ENCODE measurements at places on chromosomes 12 and 14.

- DNase-seq, result no peak
These were observed 6.1 kb upstream of the KRT18 start for GRCh38 chr12:52942901-52943181.

DNA sequence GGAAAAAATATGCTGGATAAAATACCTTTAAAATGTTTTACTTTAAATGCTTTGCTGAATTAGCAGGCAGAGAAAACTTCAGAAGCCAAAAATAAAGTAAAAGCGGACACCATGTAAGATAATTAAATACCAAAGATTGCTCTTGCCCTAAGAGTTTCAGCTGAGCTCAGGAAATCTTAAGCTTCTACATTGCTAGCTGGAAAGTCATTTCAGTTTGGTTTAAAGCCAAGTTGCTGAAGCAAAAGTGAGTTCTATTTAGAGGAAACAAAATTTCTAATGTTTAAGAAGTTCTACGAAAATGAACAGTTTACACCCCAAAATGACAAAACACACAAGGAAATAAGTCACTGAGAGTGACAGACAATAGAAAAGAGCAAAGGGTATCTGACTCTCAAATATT, 310.0 kb downstream of the ADAMTS20 start:
- DNase-seq, result no peak

DNA sequence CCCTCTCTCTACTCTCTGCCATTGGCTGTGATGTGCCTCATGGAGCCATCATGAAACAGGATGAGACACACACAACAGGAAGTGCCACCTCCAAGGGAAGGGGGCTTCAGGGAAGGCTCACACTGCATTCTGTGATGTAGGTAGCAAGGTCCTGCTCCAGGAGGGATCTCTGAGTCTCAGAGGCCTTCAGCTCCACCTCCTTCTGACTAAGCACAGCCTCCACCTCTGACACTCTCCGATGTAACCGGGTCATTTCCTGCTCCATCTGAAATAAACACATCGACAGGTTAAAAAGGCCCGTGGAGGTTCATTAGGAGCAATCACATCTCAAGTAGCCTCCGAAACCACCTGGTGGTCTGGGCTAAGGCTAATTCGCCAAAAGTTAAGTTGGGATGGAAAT, 93.3 kb downstream of the CIT start:
- DNase-seq, result no peak

DNA sequence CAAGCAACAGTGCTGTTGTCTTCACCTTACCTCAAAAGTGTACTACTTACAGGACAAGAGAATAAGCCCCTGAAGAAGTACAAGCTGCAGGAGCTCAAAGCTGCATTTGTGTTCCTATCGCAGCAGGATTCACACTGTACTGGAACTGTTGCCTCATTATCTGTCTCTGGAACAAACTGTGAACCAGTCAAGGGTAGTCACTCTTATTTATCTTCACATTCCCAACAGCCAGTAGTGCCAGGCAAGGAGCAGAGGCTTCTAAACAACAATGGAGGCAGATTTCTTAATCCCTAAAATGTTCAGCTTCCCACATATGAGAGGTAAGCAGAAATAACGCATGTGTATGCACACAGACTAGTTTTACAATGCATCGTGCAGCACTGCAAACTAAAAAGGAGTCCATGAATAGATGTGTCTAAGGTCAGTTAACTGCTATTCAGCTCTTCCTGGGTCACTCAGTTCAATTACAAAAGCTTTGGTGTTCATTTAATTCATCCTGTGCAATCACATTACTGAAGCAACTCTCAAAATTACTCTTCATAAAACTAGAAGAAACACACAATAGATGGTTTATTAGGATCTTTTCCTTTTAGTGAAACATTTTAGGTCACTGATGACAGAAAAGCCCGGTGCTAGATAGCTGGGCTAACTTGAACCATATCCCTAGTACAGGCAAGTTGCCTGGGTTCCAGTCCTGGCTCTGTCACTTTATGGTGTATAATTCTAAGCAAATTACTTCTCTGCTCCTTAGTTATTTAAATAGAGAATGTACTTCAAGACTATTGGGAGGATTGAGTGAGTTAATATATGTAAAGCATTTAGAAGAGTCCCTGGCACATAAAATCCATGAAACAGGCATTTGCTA, 2.7 kb downstream of the APPL2 start:
- no peak for DNase-seq

DNA sequence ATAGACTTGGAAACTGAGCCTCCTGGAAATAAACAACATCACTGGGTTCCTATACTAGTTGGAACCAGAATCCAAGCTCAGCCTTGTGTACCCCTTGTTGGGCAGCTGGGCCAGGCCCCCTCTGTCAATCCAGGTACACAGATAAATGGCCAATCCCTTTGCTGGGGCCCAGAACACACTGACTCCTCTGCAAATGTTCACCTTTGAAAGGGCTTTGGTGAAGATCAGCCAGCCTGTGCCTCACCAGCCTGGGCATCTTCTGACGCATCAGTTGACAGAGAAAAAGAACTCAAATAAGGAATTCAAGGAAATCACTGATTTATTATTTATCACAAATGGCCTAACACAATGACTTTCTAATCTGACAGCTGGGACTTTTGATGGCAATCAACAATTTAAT, 1090.2 kb downstream of the BCL11B start:
- DNase-seq, result no peak

- no peak for DNase-seq
These were observed 59.7 kb downstream of the PRIMA1 start for GRCh38 chr14:93728651-93729016.

DNA sequence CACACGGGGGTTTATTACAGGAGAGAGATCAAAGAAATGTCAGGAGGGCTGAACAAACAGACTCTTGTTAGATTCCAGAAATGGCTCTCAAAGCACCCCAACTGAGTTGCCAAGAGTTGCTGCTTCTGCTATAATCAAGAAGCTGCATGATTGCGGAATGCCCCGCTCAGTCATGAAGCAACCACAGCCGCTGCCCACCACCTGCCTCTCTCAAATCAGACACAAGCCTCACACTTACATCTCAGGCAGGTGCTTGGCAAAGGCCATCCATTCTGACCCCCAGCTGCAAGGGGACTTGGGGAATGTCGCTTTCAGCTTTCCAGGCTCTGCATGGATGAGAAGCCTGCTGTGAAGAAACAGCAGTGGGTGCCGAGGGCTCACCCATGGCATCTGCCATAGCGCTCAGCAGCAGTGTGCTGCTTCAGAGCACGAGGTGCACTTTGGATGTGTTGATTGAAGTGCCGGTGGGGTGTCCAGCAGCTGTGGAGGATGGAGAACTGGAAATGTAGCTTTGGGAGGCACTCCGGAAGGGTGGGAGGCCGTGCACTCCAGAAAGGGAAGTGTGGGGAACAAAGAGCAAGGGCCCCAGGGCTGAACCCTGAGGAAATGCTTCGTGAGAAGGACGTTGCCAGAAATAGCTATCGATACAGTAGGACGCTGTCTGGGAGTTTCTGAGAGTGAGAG, 37.7 kb downstream of the LRRC74A start:
- DNase-seq, result no peak

GRCh38 chr12:62379026-62379722, 87.5 kb upstream of the MON2 start:
- DNase-seq, result no peak

GRCh38 chr12:14307004-14307403, 58.5 kb upstream of the ATF7IP start:
- no peak for DNase-seq

DNA sequence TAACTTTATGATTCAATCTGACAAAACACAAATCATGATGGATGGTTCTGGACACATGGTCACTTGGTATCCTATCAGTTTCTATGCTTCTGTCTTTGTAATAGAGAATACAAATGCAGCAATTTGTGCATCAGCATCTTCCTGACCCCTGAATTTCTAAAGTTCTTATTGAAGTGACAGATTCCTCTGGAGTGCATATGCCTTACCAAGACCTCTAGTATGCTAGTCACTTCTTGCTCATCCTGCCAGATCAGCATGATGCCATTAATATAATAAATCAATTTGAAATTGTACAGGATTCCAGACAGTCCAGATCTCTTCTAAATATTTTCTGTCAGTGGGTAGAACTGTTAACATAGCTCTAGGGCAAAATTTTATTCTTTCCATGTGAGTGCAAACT, 40.6 kb upstream of the GLIPR1 start:
- no peak for DNase-seq

DNA sequence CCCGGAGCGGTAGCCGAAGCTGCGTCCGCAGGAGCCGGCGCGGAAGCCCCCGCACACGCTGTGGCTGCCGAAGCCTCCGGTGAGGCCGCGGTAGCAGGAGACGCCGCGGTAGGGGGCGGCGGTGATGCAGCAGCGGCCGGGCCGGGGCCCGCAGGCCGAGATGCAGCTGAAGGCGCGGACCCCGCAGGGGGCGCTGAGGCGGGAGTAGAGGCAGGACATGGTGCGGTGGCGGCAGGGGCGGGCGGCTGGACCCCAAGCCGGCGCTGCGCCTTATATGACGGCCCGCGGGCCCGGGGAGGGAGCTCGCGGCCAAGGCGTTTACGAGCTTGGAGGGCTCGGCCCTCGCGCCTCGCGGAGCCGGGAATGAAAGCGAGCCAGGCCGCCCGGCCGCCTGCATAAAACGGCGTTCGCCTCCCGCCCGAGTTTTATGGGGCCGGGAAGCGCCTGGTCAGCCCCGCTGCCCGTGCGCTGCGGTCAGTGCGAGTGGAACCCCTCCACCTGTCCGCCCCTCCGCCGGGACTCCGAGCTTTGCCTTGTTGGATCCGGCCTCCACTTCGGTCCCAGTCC, 16.0 kb upstream of the KRT86 start:
- no peak for DNase-seq

DNA sequence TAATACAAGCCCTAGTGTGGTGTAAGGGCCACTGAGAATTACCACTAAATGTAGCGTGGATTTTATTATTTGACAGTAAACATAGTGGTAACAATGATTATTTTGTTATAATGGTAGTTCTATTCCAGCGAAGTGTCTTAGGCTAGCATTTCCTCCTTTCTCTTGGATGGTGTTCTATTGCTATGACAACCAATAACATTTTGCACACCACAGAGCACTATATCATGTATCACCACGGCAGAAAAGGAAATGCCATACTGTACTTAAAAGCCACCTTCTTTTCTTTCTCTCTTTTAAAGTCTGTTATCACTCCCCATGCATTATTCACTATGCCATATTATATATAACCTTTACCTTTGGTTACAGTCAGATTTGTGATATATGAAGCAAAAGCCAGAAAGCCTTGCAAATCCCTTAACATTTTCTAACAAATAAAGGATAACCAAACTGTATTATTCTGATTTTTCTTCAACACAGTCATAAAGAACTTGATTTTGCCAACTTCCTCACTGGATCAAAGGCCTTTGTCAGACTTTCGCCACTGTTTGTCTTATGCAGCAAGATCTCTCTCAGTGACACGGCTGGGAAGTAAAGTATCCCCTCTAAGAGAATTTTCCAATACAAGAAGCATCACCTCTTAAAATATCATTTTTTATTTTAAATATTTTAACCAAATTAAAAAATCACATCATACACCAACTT, 195.8 kb downstream of the FOXN3 start:
- no peak for DNase-seq

- no peak for DNase-seq
These were observed 137.2 kb downstream of the AACS start for GRCh38 chr12:125202421-125202820.

DNA sequence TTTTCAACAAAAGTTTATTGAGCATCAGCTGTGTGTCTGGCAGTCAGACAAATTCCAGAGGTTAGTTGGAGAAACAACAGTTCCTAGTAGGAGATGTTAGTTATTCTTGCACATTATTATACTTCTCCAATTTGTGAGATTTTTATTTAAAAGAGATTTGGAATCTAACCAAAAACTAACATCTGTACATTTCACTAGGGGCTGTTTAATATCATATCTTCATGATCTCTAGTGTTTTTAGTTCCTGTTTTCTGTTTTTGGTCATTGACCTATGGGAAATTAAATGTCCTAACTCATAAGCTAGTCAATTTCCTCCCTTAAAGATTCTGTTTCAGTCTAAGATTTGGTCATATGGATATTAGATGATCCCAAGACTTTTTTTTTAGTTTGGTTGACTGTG, 34.1 kb upstream of the KLHDC2 start:
- DNase-seq, result no peak

GRCh38 chr12:78181544-78182162, 351.0 kb downstream of the NAV3 start:
- no peak for DNase-seq

DNA sequence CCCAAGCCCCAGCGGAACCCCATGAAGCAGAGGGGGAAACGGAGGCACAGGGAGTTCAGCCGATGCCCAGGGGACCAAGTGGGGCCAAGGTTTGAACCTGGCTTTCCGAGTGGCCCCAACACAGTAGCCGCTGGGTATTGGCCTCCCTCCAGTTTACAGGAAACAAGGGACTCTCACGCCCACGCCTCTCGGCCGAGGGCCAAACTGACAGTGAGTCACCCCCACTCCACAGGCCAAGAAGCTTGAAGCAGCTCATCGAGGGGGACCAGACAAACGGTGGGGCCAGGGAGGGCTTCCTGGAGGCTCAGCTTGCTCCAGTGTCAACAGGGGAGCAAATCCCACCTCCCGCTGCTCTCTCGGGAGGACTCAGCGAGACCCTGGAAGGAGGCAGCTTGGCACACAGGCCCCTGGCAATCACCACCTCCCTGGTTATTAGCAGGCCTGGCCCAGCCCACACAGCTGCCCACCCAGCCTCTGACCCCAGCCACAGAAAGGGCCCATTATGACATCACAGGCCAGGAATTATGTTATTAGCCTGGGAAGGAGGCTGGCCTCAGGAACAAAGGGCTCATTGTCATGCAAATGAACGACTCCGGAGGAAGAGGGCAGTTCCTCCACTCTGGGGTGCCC, 54.6 kb downstream of the NCOR2 start:
- peak; percentile 85 for DNase-seq

GRCh38 chr12:10018386-10018785, 8.0 kb downstream of the CLEC12B start:
- DNase-seq, result no peak

GRCh38 chr14:101877766-101878165, 86.6 kb upstream of the DYNC1H1 start:
- DNase-seq, result no peak

DNA sequence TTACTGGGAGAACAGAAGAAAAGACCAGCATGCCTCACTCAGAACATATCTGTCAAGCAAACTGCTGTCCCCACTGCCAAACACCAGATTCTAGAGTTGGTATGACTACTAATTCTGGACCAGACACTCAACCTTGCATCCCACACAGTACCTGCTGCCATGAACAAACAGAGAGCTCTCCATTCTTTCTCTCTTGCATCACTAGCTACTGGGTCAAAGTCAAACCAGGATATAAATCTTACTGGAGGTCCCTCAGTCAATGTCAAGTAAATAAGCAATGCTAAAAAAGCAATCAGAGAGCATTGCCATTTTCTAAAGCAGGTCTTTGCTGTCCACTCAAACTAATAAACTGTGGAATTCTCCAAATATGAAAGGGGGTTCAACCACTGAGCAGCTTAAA, 452.4 kb upstream of the SEL1L start:
- no peak for DNase-seq

DNA sequence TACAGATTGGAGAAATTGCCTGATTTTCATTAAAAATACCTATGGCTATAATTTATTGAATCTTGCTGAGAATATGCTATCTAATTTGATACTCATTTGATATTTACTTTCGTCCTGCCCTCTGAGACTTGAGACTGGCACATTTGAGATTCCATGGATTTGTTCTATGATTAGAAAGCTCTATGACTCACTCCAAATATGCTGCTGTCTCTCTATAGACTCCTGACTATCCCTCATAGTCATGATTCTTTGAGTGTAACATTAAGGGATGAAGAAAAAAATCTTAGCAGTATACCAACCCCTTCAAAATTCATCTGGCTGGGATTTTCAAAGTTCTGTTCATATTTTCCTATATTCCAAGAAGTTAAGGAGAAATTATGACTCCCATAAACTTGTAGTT, 191.9 kb downstream of the LRIG3 start:
- no peak for DNase-seq

- no peak for DNase-seq
These were observed 47.2 kb downstream of the DICER1 start for GRCh38 chr14:95110178-95110577.
